KBM-7 (cell line): ENCODE measurements at places on chromosomes 12 and 14.

DNA sequence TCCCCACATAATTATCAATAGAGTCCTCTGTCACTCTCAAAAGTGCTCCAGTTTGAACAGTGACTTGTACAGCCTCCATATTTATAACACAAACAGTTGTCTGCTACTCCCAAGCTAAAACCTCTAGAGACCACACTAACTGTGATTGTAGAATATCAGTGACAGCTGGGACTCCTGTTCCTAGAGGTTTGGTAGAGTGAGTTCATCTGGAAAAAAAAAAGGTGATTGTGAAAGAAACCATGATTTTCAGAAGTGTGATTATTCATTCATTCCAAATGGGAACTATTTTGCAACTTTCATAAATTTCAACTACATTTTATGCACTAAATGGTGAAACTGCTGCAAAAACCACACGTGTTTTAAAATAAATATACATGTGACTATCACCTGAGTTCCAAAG, 128.0 kb upstream of the PLXNC1 start:
- no peak for DNase-seq

- no peak for DNase-seq
Observed at GRCh38 chr12:114678028-114678427, 5.9 kb downstream of the TBX3 start.

DNA sequence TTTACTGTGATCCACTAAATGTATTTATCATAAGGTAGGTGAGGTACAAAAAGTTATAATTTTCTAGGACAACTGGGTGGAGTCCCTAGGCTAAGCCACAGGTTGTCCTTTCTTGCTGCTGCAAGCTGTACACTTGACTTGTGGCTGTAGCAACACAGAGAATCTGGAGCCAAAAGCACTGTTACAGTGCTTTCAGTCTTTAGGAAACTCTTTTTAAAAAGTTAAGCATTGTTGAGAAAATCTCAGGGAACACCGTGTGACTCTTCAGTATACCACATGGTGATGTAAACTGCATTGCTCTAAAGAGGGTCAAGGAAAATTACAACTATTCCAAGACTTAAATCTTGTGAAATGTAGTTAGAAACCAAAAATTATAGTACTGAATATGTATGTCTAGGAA, 11.4 kb downstream of the SLC15A5 start:
- no peak for DNase-seq

DNA sequence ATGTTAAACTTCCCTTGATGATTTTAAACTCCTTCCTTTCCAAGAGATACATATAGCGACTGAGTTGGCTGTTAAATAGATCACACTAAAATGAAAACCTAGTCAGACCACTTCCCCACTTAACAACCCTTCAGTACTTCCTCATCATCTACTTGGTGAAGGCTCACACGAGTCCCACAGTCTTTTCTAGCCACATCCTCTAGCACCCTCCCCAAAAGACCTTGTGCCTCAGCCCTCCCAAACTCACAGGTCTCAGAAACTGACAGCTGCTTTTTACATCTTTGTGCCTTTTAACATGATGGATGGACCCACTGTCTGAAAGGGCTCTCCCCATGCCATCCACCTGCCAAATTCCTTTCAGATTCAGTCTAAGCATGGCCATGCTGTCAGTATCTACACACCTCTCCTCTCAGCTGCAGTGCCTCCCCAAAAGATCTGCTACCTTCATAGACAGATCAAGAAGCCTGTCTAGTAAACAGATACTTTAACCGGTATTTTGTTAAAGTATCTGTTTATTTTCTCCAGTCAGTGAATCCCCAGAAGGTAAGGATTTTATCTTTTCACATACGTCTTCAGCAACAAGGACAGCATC, 65.1 kb upstream of the GPHB5 start:
- peak; percentile 56 for DNase-seq

DNA sequence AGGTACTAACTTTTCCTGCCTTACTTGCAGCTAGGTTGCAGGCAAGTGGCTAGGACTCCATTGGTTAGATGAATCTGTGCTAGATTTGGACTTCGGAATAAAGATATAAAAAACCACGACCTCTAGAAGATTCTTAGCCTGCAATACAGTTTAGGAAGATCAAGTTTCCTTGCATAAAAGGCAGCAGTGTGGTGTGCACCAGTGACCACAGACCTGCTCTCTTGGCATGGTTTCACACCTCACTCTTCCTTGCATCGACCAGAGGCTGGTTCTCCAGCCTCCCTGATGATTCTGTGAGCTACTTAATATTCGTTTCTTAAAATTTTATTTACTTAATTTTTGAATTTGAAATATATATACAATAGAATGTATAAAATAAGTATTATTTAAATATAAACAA, 9.8 kb downstream of the KLHDC1 start:
- no peak for DNase-seq

DNA sequence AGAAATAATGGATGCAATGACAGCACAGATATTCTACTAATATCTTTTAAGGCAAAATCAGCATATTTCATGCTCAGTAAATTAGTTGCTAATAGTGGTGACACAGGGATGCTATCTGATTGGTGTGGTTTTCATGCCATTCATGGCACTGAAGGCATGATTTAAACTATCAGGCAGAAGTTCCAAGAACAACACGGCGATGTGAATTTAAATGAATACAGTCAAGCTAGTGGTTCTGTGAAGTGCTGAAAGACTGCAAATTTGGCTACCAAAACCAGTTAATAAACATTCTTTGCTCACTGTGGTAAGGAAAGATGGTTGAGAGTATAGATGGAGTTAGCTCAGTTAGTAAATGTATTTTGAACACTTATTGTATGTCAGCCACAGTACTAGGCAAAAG, 272.0 kb upstream of the DIO2 start:
- DNase-seq, result no peak

DNA sequence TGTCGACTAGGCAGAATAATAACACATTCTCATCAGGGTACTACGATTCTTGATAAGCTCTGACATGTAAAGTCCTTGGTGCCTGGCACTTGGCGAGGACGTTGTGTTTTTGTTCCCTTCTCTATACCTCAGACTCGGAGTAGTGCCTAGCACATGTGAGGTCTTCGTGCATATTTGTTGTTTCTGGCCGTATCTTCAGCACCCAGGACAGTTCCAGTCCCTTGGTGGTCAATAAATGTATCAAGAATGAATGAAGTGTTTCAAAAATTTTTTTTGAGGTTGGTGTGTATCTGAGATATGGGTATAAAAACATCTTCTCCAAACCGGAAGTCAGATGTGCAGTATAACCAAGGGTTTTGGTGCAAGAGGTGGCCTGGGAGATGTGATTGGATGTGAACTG, 198.2 kb downstream of the AACS start:
- DNase-seq, result no peak

- DNase-seq, result peak; percentile 81
Observed at GRCh38 chr12:46269429-46270241, 792 bp upstream of the SLC38A1 start.

DNA sequence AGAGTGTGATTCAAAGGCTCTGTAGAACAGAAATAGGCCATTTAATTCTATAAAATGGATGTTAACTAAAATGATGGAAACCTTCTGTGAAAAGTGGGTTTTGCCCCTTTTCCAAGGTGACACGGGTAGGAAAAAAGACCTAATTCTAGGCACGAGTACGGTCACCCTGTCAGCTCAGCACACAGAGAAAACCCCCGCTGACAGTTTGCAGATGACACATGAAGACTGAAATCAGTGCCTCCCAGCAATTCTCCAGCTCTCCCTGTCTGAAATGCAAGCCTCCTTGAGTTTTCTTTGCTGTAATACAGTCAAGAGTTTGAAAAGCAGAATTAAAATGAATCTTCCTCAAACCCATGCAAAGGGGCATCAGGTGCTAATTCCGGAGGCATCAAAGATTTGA, 230.0 kb downstream of the TMEM132D start:
- DNase-seq, result no peak

- no peak for DNase-seq
Observed at GRCh38 chr12:52602552-52602951, 1.3 kb upstream of the KRT72 start.

GRCh38 chr12:31507966-31508365, 83.0 kb downstream of the DENND5B start:
- no peak for DNase-seq

DNA sequence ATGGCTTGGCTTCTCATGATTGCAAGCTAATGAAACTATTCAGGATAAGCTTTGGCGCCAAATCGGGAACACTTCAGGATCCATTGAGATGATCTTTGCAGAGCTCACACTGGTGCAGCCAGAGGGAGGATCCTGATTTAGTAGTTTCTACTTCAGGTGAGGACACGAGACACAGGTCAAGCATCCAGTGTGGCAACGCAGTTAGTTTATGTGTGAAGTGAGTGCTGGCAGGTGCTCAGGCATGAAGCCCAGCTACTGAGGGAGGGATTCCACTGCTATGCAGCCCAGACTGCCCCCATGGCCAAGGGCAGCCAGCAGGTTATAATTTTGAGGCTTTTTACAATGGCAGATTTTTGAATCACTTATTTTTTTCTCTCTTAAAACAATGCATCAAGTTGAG, 113.5 kb upstream of the PCED1B start:
- DNase-seq, result no peak

- no peak for DNase-seq
Observed at GRCh38 chr12:49673446-49674317, 33.5 kb downstream of the FMNL3 start.

DNA sequence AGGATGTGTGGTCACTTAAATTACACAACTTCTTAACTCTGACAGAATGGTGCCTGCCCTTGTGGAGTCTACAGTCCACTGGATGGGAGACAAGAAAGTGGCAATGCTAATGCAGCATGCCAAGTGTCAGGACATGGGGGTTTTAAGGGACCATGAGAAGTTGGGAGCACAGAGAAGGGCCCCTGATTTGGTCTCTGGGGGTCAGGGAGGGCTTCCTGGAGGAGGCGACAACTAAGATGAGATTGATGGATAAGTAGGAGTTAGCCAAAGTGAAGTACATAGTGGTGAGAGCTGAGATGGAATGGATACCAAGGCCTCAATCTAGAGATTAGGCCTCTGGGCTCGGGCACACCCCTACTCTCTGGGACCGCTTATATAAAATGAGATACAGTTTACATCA, 236.7 kb downstream of the CHST11 start:
- DNase-seq, result no peak

DNA sequence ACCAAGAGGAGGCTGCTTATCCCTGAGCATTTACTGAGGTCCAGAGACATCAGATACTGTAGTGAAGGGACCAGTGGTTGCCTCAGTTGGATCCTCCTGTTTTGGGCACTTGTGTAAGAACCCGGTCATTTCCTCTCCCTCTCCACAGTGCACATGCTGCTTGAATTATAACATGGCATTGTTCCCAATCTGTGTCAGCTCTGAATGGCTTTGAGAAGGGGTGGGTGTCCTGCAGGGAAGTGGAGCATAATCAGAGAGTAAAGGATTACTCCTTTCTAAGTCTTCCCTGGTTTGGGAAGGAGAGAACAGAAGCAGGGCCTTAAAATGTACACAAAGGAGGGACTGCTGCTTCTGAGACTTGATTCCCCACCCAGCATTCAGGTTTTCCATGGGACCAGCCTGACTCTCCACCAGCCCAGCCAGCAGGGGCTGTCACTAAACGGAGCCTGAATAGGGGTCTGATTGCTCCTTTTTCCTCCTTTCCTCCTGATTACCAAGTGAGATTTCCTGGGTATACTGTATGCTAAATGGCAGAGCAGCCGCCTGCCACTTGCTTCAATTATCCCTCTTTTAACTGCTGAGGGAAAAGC, 78.4 kb downstream of the NRXN3 start:
- DNase-seq, result no peak

DNA sequence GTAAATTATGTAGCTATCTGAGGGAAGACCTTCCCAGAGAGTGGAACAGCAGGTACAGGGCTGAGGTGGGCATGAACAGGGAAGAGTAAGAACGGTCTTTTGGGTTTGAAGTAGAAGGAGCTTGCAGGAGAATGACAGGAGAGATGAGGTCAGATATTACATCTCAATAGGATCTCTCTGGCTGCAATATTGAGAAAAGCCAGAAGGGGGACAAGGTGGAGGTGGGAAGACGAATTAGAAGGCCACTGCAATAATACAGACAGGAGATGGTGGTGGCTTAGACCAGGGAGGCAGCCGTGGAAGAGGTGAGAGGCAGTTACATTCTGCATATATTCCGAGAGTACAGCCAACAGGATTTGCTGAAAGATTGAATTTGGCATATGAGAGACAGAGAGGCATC, 310.2 kb downstream of the APAF1 start:
- DNase-seq, result peak; percentile 31

- no peak for DNase-seq
Observed at GRCh38 chr12:104668274-104668718, 211.5 kb downstream of the CHST11 start.

GRCh38 chr12:32944195-32944594, 47.6 kb upstream of the PKP2 start:
- DNase-seq, result no peak

DNA sequence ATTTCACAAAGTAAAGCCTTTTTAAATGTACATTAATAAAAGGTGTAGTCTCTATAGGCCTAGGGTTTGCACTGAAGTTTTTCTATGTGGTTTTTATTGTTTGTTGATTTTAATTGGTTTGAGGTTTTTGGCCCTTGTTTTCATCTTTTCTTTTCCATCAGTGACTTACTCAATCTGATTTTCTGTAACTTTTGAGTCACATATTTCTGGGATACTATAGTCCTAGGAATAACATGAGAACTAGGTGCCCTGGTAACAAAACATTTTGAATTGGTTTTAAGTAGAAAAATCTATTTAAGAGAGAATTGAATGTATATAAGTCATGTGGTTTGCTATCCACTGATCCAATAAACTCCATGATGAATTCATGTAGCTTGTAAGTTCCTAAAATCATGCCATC, 311.9 kb downstream of the CEP128 start:
- no peak for DNase-seq

GRCh38 chr14:104054222-104054905, 31.1 kb upstream of the ASPG start:
- no peak for DNase-seq

DNA sequence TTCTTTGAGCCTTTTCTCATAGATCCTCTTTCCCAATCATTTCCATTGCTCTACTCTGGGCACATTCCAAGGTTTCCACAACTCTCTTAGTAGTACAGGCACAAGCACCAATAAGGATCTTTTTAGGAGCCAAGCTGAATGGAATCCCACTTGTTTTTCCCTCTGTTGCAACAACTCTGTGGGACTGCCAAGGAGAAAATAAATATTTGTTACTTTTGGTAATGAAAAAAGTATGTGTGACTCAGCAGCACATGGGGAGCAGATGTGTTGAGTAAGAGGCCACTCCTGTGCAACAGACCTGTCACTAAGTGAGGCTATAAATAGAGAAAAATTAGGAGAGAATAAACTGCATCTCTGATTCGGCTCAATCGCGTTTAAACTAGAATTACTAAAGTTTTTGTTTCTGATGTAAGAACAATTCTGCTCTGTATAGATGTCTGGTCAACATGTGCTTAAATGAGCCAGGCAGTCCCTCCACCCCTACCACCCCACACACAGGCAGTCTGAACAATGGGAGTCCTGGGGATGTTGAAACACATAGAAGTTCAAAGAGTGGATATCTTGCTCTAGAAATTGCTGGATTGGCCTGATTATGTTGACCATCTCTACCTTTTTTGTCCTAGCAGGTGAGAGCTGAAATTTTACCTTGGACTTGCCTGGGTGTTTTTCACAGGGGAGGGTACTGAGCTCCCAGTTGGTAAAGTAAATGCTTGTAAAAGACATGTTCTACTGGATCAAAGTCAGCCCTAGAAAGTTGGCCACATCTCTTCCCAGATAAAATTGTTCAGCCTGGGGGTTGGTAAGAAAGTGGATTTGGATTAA, 244.3 kb upstream of the NOVA1 start:
- no peak for DNase-seq
